ENCODE measurements at places on chromosomes 4 and X. TPM values are rescaled to one million over a fixed set of nuclear protein-coding genes. Genes with fewer than 3 reads are reported as not detected.

- peak; percentile 58 for DNase-seq
These were observed 44.7 kb upstream of the FGF13 start for GRCh38 chrX:138756234-138756633.

GRCh38 chr4:118888666-118889311, at the start of gene SYNPO2:
SYNPO2 (plus strand) TSS chr4:118888854; CDS start chr4:118889037, 183 bp downstream.
- peak; percentile 86 for DNase-seq

GRCh38 chr4:157128395-157128794, 52.4 kb downstream of the GLRB start:
- DNase-seq = no peak

- no peak for DNase-seq
These were observed 22.5 kb downstream of the FAM241A start for GRCh38 chr4:112167794-112168193.

- peak; percentile 32 for DNase-seq
These were observed 37.7 kb upstream of the SLC16A2 start for GRCh38 chrX:74383611-74384010.

- DNase-seq = no peak
These were observed 159.0 kb downstream of the DCLK2 start for GRCh38 chr4:150237110-150237872.

SMIM31 gene
- total RNA-seq = not detected

DNA sequence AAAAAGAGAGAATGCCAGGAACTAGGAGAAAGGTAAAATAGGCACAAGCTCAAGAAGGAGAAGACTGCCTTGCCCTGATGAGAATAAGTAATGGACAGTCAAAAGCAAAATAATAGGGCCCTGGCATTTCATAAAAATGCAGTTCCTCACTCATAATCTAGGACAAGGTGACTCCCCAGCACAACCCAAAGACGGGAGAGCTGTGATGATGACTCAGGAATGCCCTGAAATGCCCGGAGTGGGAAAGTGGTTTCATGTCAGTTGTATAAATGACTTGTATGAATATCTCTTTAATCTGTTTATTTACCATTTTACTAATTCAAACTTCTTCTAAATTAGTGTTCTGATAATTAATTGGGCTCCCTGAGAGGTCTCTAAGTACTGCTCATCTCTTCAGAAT, 28.8 kb upstream of the SETD7 start:
- no peak for DNase-seq

LSM6 gene
- total RNA-seq = 70.3 TPM

GRCh38 chrX:68354879-68355628, 78.2 kb downstream of the OPHN1 start:
- DNase-seq = no peak

NEUROG2 gene
- total RNA-seq = 0.09 TPM

SCD5 gene
- total RNA-seq = 4.9 TPM

GRCh38 chrX:107135049-107135964, 16.7 kb upstream of the RBM41 start:
- DNase-seq = no peak

- no peak for DNase-seq
These were observed 164.1 kb upstream of the FAT1 start for GRCh38 chr4:186887752-186888151.

DNA sequence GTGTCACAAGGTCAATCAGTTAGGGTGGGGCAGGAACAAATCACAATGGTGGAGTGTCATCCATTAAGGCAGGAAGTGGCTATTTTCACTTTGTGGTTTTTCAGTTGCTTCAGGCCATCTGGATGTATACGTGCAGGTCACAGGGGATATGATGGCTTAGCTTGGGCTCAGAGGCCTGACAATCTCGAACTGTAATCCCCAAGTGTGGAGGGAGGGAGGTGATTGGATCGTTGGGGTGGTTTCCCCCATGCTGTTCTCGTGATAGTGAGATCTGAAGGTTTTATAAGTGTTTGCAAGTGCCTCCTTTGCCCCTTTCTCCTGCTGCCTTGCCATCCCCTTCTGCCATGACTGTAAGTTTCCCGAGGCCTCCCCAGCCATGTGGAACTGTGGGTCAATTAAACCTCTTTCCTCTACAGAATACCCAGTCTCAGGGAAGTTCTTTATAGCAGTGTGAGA, 36.7 kb upstream of the STS start:
- no peak for DNase-seq

- DNase-seq = no peak
These were observed 65.9 kb upstream of the MAOA start for GRCh38 chrX:43590150-43590549.

DNA sequence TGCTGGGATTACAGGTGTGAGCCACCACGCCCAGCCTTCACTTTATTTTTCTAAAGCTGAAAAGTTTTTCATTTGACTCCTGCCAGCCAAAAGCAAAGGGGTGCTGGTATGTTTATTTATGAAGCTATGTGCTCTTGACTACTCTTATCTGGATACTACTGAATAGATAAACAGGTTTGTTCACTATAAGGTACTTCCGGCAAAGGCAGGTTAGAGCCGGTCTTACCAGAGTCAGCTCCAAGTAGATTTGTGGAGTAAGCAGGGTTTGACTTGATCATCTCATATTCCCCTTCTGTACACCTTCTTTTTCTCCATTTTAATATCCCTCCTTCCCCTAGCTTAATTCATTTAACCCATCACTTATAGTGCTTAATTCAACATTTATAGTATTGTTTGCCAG, 175.4 kb upstream of the MBNL3 start:
- no peak for DNase-seq

VCX gene
- 1.3 TPM for total RNA-seq

DNA sequence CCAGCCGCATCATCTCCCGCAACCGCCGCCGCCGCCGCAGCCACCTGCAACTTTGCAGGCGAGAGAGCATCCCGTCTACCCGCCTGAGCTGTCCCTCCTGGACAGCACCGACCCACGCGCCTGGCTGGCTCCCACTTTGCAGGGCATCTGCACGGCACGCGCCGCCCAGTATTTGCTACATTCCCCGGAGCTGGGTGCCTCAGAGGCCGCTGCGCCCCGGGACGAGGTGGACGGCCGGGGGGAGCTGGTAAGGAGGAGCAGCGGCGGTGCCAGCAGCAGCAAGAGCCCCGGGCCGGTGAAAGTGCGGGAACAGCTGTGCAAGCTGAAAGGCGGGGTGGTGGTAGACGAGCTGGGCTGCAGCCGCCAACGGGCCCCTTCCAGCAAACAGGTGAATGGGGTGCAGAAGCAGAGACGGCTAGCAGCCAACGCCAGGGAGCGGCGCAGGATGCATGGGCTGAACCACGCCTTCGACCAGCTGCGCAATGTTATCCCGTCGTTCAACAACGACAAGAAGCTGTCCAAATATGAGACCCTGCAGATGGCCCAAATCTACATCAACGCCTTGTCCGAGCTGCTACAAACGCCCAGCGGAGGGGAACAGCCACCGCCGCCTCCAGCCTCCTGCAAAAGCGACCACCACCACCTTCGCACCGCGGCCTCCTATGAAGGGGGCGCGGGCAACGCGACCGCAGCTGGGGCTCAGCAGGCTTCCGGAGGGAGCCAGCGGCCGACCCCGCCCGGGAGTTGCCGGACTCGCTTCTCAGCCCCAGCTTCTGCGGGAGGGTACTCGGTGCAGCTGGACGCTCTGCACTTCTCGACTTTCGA, 654 bp downstream of the ATOH1 start:
- peak; percentile 77 for DNase-seq

DNA sequence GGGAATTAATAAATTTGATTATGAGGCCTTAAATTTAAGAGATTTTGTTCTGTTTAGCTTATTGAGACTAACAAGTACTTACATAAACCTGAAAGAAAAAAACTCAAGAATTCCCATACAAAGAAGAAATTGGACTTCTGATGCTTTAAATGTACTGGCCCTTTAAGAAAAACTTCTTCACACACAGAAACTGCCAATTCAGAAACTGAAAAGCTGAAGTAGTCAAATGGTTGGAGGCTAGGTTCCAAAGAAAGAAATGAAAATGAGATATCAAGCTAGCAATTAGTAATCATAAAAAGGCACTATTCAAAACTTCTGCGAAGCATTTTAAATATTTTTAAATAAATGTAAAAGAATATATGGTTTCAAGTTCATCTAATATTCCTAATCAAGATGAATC, 151.3 kb downstream of the THOC2 start:
- no peak for DNase-seq

DNA sequence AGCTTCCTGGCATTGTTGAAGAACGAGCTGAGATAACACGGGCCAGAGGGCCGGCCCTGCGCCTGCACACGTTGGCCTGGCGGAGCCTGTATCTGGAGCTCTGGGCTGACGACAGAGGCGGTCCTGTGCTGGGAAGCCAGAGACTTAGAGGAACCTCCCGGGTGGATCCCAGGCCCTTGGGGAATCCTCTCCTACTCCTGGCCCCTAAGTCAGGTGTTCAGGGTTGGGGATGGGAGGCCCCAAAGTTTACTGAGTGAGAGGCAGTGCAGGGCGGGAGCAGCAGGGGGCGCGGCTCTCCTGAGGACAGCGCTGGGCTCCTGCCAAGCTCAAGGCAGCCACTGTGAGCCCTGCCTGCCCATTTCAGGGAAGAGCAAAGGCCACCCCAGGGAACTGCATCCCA, 2.5 kb upstream of the HTRA3 start:
- DNase-seq = peak; percentile 78

DNA sequence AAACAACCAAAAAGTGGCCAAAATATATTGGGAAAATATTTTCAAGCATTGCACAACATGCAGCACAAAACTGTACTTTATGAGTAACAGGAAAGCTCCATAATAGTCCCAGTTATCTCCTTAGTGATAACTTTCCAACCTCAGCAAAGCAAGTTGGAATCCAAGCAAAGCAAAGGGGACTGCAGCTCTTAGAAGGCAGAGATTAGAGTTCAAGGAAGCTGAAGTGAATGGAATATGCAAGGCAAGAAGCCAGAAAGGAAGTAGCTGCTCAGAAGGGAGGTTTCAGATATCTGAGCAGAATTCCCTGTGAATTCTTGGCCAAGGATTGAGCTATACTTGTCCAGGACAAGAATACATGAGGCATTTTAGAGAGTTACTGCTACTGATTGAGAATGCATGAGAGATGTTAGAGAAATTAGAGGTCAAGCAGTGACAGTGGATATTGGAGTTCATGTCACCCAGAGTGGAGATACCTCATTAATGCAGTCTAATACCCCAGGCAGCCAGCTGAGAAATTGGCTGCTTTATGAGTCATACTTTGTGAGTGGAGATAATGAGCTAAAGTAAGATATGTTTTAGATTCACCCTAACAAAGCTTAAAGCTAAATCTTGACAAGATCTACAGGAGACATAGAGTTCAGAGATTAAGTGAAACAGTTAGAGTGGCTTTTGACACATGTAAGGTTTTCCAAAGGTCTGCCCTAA, 102.8 kb downstream of the INPP4B start:
- DNase-seq = no peak

GRCh38 chrX:40165861-40166260, 68.1 kb upstream of the BCOR start:
- DNase-seq = no peak

GRCh38 chr4:5421416-5421815, 286.9 kb downstream of the EVC2 start:
- no peak for DNase-seq

DNA sequence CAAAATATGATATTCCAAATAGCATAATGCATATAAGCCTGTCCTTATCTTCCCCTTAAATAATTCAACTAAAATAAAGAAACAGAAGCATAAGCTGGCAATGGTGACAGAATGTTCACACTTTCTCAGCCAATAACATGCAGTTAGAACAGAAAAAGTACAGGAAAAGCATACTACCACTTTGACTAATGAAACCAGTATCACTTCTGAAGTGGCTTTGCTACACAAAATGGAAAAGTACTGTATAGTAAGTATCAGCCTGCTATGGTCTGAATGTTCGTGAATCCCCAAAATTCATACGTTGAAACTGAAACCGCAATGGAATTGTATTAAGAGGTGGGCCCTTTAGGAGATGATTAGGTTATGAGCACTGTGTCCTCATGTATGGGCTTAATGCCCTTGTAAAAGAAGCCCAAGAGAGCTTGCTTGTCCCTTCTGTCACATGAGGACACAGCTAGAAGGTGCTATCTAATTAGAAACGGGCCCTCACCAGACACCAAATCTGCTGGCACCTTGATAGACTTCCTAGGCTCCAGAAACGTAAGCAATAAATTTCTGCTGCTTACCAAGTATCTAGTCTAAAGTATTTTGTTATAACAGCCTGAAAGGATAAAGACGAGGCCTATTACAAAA, 102.6 kb downstream of the PRDM5 start:
- DNase-seq = no peak

CYLC1 gene
- not detected for total RNA-seq

DNA sequence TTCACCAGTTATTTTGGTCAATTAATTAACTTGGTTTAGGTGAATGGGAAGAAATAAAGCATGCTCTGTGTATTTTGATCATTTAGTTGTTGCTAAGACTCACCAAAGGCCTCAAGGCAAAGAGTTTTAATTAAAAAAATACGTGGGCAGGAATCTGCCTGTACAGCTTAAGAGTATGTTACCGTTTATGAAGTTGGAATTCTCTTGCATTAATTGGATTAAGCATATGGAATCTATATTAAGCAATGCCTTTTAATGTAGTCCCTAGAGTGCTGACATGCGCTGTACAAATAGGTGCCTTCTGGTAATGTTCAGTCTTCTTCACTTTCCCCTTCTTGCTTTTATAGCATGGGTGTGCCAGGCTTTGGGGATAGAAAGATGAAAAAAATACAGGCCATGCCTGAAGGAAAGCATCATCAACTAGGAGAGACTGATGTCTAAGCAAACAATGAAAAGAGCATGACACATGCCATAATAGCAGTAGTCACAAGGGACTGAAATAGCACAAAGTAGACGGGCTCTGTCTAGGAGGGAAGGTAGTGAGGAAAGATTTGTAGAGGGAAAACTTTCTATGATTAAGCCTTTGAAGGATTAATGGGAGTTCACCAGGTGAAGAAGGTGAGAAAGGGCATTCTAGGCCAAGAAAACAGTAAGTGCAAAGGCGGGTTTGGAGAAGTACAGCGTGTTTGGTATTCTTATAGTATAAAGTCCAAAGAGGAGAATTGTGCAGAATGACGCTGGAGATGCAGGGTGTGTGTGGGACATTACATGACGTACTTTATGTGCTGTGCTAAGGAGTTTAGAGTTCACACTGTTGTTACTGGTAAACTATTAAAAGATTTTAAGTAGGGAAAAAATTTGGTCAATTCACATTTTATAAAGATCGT, 226.1 kb upstream of the ANXA3 start:
- no peak for DNase-seq
